ENCODE measurements at places on chromosomes 5 and 9. TPM values are rescaled to one million over a fixed set of nuclear protein-coding genes. Genes with fewer than 3 reads are reported as not detected.

- no peak for DNase-seq
Measured at GRCh38 chr5:81172710-81173109, 60.4 kb upstream of the CKMT2 start.

INSL4 gene
- not detected for total RNA-seq

PTGDS gene
- 59.1 TPM for total RNA-seq

DNA sequence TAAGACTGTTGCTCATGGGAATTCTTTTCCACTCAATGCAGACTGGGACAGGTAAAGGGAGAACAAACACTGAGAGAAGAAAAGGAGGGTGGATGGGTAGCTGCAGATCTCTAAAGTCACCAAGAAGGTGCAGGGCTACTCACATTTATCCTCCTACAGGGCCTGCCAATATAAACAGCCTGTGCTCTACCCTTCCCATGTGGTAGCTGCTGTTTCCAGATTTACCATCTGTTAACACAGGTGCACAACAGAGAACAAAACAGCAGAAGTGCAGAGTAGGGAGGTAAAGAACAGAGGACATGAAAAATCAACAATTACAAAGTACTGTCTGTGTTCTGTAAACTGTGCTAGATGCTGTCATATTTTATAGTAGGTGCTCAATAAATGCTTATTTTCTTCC lies 26.0 kb downstream of the JAKMIP2 start:
- DNase-seq: no peak

- peak; percentile 21 for DNase-seq
Measured at GRCh38 chr9:26856413-26857032, 36.1 kb downstream of the CAAP1 start.

DNA sequence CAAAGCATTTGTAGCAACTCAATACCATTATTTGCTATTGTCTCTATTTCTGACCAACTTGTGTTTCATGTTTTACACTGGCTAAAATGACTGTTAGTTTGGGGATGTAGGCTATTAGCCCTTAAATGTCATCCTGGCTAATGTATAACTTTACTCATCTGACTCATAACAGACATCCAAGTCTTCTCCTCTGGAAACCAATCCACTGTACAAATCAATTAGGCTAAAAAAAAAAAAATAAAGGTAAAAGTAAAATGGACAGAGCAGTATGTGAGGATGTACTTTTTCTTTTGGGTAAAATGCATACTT lies 20.6 kb downstream of the MEGF9 start:
- DNase-seq: no peak

DNA sequence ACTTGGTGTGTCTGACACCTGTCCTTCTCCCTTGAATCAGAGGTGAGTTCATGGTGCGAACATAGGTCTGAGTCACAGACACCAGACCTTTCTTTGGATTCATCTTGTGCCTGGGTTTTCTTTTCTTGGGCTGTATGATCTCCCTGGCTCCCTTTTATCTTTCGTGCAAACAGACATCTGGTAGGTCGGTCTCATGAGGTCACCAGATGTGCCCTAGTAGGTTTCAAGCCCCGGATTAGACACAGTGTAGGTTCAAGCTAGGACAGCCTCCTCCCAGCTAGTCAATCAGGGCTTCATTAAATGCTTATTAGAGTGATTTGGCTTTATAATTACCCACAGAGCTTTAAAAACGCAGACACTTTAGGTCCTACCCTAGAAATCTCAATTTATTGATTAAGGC lies 106.0 kb upstream of the MYO10 start:
- DNase-seq: no peak

DNA sequence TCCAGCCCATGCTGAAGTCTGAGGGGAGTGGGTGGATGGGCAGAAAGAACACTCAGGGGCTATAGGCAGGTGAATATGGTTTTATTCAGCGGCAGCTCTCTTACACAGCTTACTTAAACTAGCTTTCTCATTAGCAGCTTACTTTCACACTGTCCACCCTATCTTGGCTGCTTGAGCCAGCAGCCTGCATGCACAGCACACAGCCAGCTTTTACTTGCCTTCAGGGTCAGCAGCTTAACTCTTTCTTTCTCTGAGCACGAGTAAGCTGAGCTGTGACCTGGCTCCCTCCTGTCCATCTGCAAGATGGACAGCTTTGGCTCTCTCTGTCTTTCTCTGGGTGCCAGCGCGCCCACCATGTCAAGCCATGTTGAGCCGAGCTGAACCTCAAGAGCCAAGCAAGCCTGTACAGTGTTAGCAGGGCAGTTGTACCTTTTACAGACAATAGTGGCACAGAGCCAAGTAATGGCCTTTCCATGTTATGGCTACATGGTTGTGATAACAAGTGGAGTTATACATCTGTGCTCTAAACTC lies 1054.9 kb downstream of the PTPRD start:
- DNase-seq: no peak

- DNase-seq: no peak
Measured at GRCh38 chr5:172399336-172399735, 55.0 kb downstream of the SH3PXD2B start.

- no peak for DNase-seq
Measured at GRCh38 chr9:7415836-7416235, 383.7 kb downstream of the DMAC1 start.
